ENCODE measurements at places on chromosomes 2 and 18.

DNA sequence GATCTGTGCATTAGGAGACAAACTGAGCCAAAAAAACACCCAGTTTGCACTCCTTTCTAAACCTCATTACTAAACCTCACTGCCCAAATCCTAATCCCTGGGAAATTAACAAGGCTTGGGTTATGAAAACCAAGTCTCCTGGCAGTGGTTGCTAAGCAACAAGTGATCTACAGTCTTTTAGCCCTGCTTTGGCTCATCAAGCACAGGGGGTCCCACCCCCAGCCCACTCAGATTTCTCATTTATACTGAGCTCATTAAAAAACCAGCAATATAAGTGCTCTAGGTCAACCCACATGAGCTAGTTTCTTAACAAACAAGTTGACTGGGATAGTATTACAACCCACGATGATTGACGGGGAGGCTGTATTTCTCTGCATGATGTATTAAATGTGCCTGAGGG lies 18.4 kb downstream of the DNER start:
- no peak for DNase-seq

- DNase-seq: no peak
Observed at GRCh38 chr18:48786455-48787202, 164.1 kb downstream of the SMAD7 start.

- no peak for DNase-seq
Observed at GRCh38 chr2:196449083-196449482, 190.4 kb upstream of the CCDC150 start.

GRCh38 chr18:4264347-4264791 lies 190.7 kb downstream of the DLGAP1 start:
- DNase-seq: no peak

- DNase-seq: no peak
Observed at GRCh38 chr2:165435611-165436010, 33.9 kb upstream of the CSRNP3 start.

DNA sequence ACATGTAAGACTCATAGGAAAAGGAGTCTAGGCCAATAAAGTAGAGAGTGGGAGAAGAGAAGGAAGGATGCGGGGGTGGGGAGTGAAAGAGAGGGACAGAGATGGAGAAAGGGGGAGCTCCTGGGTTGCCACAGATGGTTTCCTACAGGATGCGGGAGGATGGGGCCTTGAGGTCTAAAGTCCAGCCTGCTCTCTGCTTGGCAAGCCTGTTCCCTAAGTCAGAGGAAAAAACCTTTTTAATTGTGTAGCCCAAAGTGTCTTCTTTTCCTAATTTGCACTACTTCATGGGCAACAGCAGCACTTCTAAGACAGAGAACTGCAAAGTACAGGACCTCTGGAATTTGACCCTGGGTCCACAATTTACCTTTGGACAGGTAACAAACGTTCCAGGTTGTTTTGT lies 1.4 kb upstream of the FAM110C start:
- no peak for DNase-seq

- no peak for DNase-seq
Observed at GRCh38 chr2:138470941-138471340, 30.6 kb upstream of the SPOPL start.

DNA sequence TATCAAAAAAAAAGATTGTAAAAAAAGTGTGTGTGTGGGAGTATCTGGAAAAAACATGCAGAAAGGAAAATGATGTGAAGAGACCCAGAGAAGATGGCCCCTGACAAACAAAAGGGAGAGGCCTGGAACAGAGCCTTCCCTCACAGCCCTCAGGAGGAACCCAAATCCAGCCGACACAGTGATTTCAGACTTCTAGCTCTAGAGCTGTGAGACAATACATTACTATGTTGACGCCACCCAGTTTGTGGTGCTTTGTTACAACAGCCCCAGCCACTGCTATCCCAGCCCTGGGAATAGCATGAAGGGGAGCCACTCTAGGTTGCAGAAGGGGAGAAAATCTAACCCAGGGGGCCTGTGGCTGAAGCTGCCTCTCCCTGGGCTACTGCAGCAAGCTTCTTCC lies 59.0 kb upstream of the ZBTB7C start:
- no peak for DNase-seq

DNA sequence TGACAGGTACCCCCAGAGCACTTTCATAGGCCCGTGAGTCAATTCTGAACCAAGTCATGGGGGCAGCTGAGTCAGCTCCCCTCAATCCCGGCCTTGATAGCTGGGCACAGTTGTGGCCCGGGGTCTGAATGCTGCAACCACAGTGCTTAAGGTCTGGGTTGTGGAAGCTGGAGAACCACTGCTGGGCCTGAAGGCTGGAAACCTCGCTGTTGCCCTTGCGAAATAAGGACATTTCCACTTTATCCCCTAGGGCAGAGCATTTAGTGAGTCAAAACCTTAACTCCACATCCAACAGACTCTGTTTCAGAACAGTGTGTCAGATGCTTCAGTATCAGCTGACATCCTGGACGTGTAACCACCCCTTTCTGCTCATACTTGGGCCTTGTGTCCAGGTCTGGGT lies 58.6 kb downstream of the SP110 start:
- DNase-seq: no peak

DNA sequence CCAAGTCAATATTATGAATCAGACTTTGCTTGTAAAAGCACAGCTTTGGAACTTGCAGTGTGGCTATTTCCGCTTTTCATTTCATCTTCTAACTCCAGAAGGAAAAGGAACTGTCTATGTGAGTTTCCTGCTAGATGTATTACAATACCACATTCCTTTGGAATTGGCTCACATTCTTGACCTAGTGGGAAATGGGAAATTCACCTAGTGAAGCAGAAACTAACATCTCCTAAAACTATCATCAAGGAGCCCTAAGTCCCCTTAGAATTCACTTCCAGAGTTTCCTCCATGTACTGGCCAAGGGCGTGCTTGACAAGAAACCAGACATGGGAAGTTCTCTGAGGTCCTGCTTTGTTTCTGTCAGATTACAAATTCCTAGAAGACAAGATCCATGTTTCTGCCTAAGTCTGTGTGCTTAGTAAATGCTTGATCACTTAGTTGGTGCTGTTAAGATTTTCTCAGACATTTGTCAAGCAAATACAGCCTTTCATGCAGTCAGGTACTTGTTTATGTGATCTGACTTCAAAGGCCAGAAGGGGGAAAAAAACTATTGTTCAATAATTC lies 275.7 kb upstream of the FN1 start:
- no peak for DNase-seq

- no peak for DNase-seq
Observed at GRCh38 chr18:54052732-54053429, 171.6 kb downstream of the MBD2 start.

DNA sequence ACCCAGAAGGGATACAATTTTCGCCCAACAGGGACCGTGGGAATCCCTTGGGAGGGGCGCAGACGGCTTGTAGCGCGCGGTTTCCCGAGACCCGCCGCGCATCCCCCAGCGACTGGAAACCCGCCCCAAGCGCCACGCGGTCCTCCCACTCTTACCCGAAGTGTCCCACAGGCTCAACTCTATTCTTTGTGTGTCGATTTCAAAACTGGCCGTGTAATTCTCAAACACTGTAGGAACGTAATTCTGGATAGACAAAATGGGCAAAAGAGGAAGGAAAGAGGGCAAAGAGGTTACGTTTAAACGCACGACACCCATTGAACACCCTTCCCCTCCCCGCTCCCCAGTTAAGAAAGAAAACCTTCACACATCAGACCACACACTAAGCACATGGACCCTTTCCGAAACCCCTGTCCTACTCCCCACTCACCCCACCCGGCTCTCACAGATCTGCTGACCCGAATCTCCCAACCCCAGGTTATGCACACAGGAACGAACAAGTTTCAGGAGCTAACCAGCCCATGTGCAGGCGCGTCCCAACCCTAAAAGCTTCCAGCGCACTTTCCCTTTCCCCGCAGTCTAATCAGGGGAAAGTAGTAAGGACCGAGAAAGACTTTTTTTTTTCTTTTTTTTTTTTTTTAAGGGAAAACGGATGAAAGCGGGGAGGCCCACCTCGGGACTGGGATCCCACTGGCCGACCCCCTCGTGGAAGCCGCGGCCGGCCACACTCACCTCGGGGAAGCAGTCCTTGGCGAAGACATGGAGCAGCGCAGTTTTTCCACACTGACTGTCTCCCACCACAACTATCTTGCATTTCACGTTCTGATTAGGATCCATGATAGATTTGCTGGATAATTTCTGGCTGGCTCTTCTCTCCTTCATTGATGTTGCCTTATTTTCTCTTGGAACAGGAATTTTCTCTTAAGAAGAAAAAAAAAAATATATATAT lies 655 bp downstream of the RND3 start:
- DNase-seq: no peak

GRCh38 chr2:66688951-66689350 lies 254.0 kb downstream of the MEIS1 start:
- no peak for DNase-seq

DNA sequence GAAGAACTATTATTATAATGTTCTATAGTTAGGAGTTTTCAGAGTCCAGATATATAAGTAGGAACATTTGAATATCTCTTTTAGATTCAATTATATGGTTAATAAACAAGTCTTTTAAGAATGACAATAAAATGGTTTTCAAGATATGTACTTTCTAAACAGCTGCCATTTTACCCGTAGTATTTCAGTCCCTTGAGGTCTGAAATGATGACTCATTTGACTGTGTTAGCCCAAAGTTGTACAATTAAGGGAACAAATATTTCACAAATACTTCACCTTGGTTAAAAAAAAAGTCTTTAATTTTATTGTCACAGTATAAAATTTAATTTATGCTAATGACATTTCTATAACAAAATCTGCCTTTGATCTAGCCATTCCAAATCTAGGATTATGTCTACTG lies 91.6 kb upstream of the TANK start:
- DNase-seq: no peak

- DNase-seq: no peak
Observed at GRCh38 chr2:70725505-70725904, 42.5 kb downstream of the ADD2 start.

GRCh38 chr2:174694196-174694878 lies 69.9 kb downstream of the CHRNA1 start:
- no peak for DNase-seq

DNA sequence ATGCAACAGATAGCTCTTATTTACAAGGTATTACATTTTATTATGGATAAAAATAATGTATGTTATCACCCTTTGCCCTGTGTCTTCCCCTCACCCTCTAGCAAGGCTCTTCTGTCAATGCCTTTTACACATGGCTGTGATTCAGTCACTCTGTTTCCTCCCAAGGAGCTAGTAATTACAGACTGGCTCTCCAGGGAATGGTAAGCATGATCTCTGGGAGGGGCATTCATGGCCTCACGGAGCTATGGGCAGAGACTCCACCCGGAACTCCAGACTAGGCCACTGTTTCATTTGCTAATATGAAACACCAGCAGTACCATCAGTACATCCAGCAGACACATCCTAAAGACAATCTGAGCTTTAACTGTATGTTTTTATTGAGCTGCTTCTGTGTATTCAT lies 410.9 kb upstream of the CYRIA start:
- no peak for DNase-seq

GRCh38 chr2:200335657-200336056 lies 29.2 kb downstream of the SPATS2L start:
- DNase-seq: no peak

DNA sequence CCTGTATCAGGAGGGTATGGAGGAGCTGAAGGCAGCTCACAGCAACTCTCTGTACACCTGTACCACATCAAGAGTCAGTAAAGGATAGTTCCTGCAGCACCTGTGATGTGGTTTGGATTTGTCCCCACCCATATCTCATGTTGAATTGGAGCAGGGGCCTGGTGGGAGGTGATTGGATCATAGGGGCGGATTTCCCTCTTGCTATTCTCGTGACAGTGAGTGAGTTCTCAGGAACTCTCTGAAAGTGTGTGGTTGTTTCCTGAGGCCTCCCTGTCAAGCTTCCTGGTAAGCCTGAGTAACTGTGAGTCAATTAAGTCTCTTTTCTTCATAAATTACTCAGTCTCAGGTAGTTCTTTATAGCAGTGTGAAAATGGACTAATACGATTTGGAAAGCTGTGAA lies 28.9 kb downstream of the OSBPL1A start:
- DNase-seq: no peak

DNA sequence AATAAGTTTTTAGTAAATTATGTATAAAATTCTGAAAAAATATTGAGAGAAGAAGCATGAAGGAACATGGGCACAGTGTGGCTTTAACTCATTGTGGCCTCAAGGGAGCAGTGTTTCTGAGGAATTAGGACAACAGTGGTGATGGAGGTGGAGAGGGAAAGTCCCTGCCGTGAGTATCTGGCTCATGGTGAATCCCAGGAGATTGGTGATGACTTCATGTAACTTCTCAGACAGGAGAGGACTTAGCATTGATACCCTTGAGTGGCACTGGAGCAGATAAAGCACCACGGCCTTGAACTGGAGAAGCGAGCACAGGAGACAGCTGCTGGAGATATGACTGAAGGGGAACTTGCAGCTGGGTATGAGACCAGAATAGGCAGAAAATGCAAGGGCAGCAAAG lies 35.0 kb upstream of the LRP1B start:
- no peak for DNase-seq

- no peak for DNase-seq
Observed at GRCh38 chr2:175957845-175958244, 44.2 kb downstream of the LNPK start.

- no peak for DNase-seq
Observed at GRCh38 chr2:98747888-98748287, 17.0 kb upstream of the MGAT4A start.

DNA sequence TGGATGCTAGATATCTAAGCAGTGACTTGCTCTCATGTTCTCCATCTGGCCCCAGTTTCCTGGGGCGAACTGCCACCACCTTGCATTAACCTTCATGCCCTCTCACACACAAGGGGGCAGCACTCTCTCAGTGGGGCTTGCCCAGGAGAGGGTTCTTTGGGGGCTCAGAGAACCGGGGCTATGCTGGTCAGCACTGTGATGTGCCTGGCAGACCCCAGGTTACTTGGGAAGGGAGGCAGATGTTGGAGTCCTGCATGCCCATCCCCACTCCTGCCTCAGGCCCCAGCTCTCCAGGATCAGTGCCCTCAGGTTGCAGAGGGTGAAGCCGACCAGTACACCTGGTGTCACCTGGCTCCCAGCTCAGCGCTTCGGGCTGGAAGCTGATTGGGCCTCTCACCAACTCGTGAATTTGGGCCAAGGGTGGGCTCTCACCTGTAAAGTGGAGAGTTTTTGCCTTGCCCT lies 396.2 kb upstream of the HS6ST1 start:
- no peak for DNase-seq

DNA sequence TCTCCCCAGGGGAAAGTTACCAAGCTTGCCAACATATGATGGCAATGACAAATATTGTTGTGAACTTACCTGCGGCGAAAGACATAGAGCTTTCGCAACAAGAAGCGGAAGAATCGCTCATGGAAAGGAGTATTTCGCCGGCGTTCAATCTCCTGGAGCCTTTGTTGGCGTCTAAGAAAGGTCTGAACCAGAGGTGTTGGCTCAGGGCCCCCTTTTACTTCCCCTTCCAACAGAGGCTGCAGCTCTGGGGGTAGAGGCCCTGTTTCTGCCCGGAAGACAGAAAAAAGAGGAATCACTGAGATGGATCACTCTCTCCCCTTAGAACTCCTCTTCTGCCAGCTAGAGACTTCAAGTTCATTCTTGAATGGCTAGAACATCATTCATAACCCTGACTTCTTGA lies 10.8 kb downstream of the GGCX start:
- DNase-seq: no peak
